ENCODE measurements at places on chromosomes 1 and 21.
A peak's percentile ranks its signal among the peaks of the same experiment; 100 is the strongest.

- no peak for DNase-seq
These were observed 290.3 kb upstream of the B3GALT2 start for GRCh38 chr1:193476748-193477147.

DNA sequence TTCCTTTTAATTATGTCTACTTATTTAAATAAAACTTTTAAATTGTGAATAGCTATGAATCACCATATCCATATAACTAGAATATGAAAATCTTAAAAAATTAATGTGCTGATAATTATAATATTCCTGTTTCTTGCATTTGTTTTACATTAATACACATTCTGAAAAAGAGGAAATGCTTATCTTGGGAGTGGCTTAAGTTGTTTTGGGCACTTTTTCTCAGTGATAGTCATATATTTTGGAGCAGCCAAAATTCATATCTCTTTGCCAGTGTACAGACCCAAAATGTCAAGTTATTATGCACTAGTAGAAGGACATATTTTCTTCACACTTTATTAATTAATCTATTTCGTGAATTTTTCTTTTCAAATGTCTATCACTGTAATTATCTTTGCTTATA lies 838.5 kb downstream of the USP25 start:
- DNase-seq = no peak

GRCh38 chr1:22739648-22740385 lies 29.2 kb downstream of the EPHB2 start:
- DNase-seq = no peak

- DNase-seq = no peak
These were observed 17.4 kb upstream of the CCN1 start for GRCh38 chr1:85563139-85563538.

DNA sequence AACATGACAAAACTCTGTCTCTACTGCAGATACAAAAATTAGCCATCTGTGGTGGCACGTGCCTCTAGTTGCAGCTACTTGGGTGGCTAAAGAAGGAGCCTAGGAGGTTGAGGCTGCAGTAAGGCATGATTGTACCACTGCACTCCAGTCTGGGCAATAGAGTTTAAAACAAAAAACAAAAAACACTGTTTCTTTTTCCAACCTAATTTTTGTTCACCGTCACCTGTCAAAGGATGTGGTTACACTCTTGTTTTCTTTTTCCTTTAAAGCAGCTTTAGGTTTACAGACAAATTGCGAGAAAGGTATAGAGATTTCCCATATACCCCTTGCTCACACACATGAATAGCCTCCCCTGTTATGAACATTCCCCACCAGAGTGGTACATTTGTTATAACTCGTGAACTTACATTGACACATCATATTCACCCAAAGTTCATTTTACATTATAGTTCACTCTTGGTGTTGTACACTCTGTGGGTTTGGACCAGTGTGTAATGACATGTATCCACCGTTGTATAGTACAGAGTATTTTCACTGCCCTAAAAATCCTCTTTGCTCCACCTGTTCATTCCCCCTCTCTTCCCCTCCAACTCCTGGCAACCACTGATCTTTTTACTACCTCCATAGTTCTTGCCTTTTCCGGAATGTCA lies 26.2 kb downstream of the SMG7 start:
- no peak for DNase-seq

DNA sequence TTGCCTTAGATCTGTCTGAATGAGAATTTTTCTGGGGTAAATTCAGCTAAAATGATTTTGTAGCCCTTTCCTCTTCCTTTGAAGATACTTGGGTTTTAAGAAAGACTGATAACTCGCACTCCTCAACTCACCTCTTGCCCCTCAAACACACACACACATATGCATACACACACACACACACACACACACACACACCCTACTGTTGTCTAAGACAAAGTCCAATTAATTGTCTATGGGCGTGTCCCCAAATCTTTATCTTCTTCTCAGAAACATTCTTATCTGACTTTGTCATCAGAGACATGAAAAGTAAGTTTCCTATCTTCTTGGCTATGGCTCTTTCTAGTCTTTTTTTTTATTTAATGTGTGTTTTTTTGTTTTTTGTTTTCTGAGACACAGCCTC lies 36.1 kb upstream of the SMYD2 start:
- DNase-seq = no peak

DNA sequence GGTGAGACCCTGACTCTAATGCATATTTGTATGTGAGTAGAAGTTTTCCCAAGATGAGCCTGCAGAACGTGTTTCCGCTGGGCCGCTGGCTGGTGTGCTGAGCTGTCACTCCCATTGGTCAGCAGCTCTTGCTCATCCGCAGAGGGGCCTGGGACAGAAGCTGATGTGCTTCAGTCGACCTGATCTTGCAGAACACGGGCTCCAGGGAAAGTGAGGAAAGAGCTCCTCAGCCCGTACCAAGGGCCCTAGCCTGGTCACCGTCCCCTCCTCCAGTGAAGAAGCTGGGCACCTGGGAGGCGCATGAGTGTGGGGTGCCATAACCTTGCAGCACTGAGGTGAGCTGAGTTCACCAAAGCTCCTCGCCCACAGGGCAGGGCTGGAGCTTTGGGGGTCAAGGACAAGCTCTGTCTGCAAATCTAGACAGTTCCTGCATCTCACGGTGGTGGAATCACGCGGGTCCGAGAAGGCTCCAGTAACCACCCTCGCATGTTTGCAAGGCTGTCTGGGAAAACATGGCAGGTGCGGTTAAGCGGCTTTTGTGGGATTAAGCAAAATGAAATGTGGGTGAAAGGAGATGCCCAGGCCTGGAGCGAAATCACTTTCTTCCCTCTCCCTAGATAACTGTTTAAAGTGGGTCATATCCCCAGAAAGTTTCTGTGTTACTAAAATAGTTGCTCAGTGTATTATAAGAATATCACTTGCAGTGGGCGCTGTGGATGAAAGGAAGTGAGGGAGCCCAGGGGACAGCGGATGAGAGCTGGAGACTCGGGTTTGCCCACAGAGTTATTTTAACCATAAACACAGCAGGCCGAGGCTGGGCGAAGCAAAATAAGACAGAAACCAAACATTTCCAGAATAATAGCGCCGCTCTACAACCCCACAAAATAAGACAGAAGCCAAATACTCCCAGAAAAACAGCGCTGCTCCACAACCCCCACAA lies 33.1 kb upstream of the LRRC3 start:
- no peak for DNase-seq

DNA sequence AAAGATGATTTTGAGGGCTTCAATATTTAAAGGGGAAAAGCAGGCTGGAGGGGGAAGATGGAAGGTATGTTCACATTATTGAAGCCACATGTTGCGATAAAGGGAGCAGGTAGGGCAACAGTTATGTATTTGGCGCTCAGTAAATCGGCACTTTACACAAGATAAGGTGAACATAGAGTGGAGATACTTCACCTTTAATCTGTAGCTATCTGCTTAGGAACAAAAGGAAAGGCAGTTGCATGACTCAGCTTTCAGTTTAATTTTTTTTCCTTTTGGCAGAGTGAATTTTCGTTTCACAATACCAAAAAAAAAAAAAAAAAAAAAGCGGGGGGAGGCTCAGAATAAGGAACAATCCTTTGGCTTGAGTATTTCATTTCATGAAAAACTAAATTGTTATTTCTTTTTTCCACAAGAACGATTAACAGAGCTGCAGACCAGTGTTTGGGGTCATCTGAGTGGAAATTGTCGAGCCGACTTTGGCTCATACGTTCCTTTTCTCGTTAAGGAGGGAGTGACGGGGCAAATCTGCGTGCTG lies 1.1 kb upstream of the COQ8A start:
- no peak for DNase-seq

DNA sequence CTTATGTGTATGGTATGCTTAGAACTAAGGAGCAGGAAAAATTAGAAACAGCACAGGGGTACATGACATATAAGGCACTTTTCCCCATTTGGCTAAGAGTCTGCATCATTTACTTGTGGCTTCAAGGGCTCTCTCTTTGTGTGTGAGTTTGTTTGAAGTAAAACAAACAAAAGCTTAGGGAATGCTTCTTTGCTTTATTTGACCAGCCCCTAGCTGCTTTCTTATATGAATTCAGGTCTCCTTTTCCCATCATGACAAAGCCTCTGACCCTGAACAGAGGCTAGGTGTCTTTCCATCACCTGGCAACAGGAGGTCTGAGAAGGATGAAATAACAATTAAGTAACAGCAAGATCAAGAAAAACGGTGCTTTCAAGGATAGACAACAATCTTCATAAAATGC lies 643.8 kb upstream of the ADGRL2 start:
- no peak for DNase-seq

DNA sequence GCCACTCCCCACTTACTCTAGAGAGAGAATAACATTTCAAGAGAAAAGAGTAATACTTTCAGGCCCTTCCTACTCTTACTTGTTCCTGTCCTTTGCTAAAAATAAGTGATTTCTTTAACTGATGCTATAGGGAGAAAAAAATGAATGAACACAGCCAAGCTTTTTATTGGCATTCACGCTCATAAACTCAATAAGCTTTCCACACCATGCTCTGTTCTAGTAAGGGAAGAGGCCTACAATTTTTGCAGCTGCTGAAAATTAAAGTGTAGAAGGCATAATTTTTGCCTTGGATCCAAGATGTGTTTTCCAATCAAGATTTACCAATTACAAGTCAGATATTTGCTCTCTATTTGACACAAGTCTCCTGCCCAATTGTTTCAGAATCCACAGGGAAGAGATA lies 188.1 kb upstream of the RGS18 start:
- no peak for DNase-seq

- peak; percentile 25 for DNase-seq
These were observed 231.0 kb upstream of the B3GALT2 start for GRCh38 chr1:193417403-193417802.

DNA sequence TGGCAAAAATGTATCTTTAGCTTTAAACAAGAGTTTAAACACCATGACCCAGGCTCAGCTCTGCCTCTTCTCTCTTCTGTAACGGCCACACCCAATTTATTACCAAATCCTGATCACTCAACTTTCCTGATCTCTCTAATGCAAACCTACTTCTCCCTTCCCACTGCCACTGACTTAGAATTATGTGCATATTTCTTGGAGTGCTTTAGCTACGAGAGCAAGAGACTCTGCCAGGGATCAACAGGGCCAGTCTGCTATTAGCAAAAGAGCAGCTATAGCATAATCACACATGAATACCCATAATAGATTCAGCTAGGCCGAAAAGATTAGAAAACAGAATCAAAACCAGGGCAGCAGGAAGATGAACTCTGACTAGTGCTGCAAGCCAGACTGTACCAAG lies 215.5 kb downstream of the MRPL39 start:
- no peak for DNase-seq

DNA sequence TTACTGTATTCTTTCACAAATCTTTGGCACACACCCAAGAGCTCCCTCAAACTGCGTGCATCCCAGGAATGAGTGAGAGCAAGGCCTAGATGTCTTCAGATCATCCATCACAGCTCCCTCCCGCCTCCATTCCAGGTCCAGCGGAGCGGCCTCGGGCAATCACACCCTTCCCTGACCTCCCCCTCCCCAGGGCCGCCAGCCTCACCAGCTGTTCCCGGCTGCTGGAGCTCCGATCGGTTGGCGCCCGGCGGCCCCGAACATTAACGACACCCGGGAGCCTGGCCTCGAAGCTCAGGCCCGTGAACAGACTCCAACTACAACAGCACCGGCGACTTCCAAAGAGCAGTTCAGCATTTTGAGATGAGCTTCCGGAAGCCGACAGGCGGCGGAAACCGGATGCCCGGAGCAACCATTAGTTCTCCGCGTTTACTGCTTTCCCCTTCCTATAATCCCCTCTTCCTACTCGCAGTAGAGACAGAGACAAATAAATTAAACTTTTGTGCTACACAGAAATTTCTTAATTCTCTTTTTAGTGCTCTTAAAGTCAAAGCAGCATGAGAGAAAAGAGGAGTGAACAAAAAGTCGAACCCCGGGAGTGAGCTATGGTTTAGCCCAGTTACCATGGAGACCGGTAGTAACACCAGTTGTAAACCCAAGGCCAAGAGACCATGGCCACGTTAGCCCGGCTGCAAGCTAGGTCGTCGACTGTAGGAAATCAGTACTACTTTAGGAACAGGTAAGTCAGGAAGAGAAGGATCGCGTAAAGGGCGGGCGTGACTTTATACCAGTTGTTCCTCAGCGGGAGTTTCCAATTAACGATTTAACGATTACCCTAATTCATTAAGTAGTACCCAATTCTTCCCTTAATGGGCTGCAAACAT lies at the start of the genes GPATCH2 and SPATA17:
Gene GPATCH2, minus strand, starts transcription at position 380 of the 881 bp plus-strand sequence. Its CDS starts 119 bp downstream, at position 261.
Gene SPATA17, plus strand, starts transcription at position 634 of the 881 bp plus-strand sequence. Its CDS starts 35 bp downstream, at position 669.
- peak; percentile 62 for DNase-seq

GRCh38 chr1:245990315-245991022 lies 516.6 kb downstream of the SMYD3 start:
- no peak for DNase-seq

DNA sequence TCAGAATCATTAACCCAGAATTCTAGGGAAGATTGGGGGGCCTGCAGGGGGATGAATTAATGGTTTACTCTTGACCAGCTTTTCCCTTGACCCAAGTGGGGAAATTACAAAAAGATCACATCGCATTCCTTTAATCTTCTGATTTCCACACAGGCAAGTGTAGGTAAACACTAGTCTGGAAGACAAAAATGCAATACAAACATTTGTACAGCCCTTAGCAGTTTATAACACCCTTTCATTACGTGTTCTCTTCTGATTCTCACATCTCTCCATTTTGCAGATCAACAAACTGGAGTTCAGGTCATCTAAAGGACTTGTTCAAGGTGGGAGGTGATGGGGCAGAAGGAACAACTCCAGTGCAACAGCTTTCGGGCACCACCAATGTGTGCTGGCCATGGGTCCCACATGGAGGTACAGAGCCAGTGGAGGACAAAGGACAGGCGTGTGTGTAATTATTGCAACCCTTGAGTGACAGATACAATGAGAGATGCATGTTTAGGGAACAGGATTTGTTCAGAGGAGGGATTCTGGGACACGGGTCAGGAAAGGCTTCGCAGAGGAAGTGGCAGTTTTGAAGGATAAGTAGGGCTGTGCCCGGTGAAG lies 20.4 kb downstream of the ATF3 start:
- DNase-seq = no peak

- peak; percentile 93 for DNase-seq
These were observed at the start of gene TOR1AIP1 for GRCh38 chr1:179882253-179883039. TOR1AIP1 (plus strand) TSS chr1:179882285; CDS start chr1:179882503, 218 bp downstream.

DNA sequence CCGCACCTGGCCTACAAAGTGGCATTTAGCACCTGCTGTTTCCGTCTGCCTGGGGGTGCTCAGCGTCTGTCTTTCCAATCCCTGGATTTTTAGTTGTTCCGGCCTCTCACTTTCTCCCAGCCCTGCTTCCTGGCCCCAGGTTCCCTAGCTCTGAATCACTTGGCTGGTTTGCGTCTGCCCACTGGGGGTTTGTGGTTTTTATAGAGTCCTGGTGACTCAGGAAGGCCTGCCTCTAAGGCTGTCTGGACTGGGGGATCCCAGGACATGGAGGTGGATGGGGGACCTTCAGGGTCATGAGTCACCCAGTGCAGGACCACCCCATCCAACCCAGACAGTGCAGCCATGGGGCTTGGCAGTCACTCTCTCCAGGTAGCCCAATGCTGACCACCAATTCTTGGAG lies 53.5 kb downstream of the MRPL37 start:
- DNase-seq = no peak

GRCh38 chr1:61202854-61203598 lies 120.7 kb downstream of the NFIA start:
- no peak for DNase-seq

- DNase-seq = no peak
These were observed 197.7 kb upstream of the DUSP10 start for GRCh38 chr1:221939607-221940006.

- no peak for DNase-seq
These were observed 14.2 kb downstream of the UCK2 start for GRCh38 chr1:165841582-165842017.

- no peak for DNase-seq
These were observed 16.9 kb downstream of the MACO1 start for GRCh38 chr1:25447547-25447946.

All from activated CD4-positive, alpha-beta T cell treated with anti-CD3 and anti-CD28 coated beads, Interleukin-2, amount 50 U/mL, for 4 hours (primary cell).